ENCODE measurements at places on chromosomes 5 and 9. TPM values are rescaled to one million over a fixed set of nuclear protein-coding genes. Genes with fewer than 3 reads are reported as not detected.
A peak's percentile ranks its signal among the peaks of the same experiment; 100 is the strongest.

DNA sequence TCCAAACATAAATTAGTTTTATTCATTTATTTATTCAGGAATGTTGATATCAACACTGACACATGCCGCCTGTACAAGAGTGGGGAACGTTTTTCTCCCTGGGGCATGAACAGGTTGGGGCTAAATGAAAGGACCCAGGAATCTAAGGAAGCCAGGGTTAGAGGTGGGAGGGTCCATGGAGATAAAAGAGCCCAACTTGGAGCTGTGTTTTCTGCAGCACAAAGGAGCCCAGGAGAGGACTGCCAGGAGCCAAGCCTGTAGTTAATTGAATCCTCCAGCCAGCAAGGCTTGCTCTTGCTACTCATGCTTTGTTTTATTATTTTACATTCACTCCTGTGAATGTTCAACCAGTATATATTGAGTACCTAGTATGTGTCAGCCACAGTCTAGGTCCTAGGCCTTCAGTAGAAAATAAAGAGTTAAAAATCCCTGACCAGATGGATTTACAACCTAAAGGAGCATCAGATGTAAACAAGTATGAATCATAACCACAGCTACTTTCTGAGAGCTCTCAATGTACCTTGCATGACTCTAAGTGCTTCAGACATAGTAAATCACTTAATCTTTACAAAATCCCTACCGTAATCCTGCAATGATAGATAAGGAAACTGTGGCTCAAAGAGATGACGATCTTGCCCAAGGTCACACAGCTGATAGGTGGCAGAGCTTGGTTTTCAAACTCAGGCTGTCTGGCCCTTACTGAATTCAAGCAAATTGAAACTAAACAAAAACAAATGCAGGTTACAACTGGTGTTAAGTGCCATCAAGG is 69.8 kb downstream of the ASTN2 start:
- no peak for DNase-seq

DNA sequence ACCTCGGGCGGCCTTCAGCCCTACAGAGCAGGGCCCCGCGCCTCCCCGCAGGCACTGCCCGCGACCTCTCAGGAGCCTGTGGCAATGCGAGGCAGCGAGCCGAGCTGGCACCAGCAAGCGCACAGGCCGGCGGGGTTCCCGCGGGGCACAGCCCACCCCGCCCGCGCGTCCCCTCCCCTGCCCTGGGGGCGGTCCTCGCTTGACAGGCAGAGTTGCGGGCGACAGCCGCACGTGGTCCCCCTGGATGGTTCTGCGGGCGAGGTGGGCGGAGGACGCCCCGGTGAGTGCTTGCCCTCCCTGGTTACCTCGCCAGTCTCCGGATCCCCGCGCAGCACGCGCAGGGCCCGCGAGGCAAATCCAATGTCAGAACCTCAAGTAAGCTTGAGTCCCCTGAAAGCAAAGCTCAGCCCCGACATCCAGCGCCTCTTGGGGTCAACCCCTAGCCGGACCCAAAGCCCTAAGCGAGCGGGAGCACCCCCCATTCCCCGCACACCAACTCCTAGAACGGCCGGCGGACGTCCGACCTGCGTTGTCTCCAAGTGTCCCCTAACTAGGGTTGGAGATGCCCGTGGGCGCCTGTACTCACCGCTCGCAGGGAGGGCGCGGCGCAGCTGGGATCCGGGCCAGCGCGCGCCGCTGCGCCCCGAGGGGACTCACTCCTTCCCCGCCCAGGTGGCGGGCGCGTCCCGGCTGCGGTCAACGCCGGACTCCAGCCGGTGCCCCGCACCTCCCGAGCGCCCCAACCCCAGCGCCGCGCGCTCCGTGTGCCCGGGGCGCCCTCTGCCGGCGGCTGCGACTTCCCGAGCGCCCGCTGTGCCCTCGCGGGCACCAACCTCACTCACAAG is at the start of gene DRD1:
Gene DRD1 (minus strand): TSS at position 123 of the 845 bp plus-strand sequence. CDS start 1,083 bp downstream, outside the sequence.
- peak; percentile 59 for DNase-seq

GRCh38 chr5:158079097-158079496 is 220.2 kb upstream of the CLINT1 start:
- no peak for DNase-seq

GRCh38 chr9:76637416-76637815 is 126.8 kb upstream of the PCA3 start:
- DNase-seq, result no peak

Gene MARCOL
- total RNA-seq, result not detected

GRCh38 chr9:85987236-85987635 is 46.3 kb downstream of the NAA35 start:
- no peak for DNase-seq

DNA sequence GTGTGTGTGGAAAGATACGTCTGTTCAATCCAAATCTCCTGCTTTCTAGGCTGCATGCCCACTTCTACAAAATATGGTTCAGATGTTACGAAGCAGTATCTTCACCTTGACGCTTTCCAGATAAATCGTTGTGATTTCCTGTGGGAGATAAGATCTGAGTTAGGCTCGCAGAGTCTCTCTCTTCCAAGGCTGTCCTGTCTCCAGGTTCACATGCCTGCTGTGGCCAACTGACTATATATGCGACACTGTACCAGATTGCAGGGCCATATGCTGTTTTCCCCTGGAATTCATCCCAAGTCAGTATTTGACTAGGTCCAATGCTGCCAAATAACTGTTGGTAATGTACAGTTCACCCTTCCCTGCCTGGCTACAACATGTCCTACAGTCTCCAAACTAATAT is 47.9 kb downstream of the TMEM252 start:
- no peak for DNase-seq

GRCh38 chr5:54990841-54991258 is 5.5 kb upstream of the ESM1 start:
- peak; percentile 93 for DNase-seq

Gene WNT8A
- not detected for total RNA-seq

DNA sequence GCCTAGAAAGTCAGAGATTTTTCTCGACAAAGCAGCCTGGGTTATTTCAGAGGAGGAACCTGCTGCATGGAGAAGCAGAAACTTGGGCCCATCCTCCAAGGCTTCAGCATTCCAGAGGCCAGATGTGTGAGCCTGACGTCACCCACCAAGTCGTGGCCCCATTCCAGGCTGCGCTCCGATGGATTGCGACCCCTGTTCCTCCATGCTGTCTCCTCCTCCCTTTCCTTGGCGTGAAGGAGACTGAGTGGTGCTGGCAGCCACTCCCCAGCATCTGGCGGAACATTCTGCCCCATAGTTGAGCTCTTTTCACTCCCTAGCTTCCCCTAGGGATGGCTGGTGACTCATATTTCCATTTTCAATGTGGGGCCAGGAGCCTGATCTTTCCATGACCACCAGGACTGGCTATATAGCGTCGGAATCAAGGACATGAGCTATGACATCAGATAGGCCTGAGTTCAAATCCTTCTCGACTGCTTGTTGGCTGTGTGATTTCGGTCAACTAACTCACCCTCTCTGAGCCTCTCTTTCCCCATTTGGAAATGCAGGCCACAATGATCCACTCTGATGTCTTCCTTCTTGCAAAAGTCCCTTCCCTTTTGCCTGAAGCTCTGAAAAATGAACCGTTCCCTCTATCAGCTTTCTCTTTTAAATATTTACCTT is 24.5 kb upstream of the DUSP1 start:
- DNase-seq, result peak; percentile 97

GRCh38 chr5:156929366-156929948 is 33.6 kb downstream of the TIMD4 start:
- DNase-seq, result no peak

GRCh38 chr9:30628915-30629567 is 1755.4 kb upstream of the ACO1 start:
- DNase-seq, result no peak

DNA sequence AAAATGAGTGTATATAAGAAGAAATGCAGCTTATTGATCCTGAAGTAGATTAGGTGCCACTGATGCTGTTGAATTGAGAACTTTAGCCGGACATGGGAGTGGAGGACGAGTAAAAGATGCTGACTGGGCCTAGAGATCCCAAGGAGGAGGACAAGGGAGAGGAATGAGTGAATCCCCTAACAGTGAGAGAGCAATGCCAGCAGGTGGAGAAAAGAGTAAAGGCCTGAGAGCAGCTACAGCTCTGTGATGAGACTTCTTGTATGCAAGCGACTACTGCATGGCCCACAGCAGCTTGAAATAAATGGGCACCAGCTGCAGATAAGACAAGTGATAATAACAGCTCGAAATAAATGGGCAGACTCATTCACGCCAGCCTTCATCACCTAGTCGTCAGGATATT is 44.5 kb upstream of the JMY start:
- no peak for DNase-seq

- DNase-seq, result no peak
These were observed 74.7 kb downstream of the THBS4 start for GRCh38 chr5:80109646-80110478.

Gene MARCHF3
- 4.8 TPM for total RNA-seq

Gene GARIN3
- not detected for total RNA-seq

- DNase-seq, result no peak
These were observed 1034.8 kb downstream of the CDH12 start for GRCh38 chr5:21818370-21818720.

DNA sequence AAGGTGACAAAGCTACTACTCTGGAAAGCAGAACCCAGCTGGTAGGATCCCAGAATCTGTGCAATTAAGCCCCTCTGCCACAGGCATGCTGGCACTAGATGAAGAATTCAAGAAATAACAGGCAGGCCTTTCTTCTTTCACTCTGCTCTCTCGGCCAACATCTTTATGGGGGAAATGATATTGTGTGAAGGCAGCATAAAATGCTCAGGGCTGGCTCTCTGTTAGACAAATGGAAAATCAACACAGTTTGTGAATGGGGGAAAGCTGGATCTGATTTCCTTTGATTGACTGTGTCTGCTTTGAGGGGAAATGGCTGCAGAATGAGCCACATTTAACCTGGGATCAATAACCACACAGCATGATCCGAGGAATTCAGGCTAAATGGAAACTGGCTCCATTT is 29.1 kb upstream of the AKNA start:
- DNase-seq, result no peak

- DNase-seq, result peak; percentile 63
These were observed 126.9 kb downstream of the PALM2AKAP2 start for GRCh38 chr9:109906766-109907382.

- DNase-seq, result peak; percentile 38
These were observed 47.9 kb downstream of the PRRT1B start for GRCh38 chr9:131593091-131593820.

DNA sequence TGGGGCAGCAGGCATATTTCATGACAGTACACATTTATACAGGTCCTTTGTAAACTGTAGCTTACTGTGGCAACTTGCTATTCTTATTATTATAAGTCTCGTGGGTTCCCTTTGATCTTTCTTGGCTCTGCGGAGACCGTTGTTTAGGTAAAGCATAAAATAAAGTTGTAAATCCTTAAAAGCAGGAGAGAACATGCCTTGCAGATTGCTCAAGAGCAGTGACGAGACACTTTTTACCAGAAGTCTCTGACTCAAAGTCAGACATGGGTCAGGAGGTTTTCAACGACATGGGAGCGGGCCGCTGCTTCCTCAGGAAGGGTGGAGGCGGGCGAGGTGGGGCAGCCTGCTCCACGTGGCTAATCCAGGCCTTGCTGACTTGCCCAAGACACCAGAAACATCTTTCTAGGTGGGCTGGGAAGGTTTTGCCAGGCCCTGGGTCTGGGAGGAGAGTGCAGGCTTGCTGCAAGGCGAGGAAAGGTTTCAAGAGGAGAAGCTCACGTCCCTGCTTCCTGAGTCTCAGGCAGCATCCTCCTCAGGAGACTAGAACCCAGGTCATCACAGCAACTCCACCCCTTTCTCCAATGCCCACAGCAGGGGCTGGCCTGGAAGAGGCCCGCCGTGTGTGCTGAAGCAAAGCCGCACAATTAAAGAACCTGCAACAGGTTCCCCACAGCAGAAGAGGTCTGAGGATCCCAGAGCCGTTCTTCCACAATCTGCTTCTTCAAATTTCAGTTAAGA is 6.5 kb downstream of the TBC1D2 start:
- DNase-seq, result peak; percentile 98

Gene CNTFR
- not detected for total RNA-seq

Gene GRIA1
- total RNA-seq, result 0.11 TPM

Gene TMEM215
- total RNA-seq, result not detected

Gene ABO
- total RNA-seq, result not detected

- no peak for DNase-seq
These were observed 111.3 kb downstream of the STK32A start for GRCh38 chr5:147346006-147346561.

DNA sequence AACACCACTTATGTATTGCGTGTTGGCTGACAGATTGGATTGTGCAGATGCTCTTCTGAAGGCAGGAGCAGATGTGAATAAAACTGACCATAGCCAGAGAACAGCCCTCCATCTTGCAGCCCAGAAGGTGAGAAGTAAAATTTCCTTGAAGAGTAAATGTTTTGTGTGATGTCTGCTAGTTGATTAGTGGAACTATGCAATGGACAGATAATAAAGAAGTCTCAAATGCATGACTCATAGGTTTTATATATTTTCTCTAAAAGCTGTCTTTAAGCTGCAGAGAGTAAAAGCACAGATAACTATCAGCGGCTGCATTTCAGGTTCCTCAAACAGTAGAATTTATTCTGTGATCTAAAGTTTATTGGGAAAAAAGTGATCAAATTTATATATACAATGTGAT is 27.4 kb downstream of the INVS start:
- DNase-seq, result no peak

GRCh38 chr9:68706363-68707201 is 1.5 kb downstream of the PIP5K1B start:
- DNase-seq, result no peak

Gene IRX1
- 25.9 TPM for total RNA-seq

DNA sequence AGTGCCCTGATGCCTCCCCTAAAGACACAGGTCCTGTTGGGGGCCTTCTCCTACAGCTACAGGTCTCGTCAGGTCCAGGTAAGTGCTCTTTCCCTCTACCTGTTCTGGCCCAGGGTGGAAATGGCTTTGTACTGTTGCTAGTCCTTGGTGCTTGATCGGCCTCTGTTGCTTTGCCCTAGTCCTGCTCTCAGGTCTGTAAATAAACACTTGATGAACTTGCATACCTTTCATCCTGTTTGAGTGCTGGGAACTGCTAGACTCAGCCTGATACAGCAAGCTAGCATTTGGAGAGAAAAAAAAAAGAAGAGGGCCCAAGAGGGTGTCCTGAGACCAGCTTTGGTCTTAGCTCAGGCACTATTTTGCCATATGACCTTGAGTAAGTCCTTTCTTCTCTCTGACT is 21.8 kb upstream of the ZNF618 start:
- DNase-seq, result no peak

DNA sequence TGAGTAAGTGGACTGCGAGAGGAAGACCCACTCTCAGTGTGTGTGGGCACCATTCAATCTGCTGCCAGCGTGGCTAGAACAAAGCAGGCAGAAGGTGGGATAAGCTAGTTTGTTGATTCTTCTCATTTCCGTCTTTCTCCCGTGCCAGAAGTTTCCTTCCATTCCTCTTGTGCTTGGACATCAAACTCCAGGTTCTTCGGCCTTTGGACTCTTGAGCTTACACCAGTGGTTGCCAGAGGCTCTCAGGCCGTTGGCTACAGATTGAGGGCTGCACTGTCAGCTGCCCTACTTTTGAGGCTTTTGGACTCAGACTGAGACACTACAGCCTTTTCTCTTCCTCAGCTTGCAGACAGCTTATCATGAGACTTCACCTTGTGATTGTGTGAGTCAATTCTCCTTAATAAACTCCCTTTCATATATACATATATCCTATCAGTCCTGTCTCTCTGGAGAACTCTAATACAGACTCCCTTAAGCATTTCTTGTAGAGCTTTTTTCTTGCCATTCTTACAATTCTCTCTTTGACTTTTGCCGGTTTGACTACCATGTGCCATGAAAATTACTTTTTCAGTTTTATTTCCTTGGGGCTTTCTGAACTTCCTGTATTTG is 494.9 kb downstream of the PRR16 start:
- no peak for DNase-seq
